ENCODE measurements at places on chromosomes 16 and 17.

- no peak for DNase-seq
Observed at GRCh38 chr16:57307365-57307764, 22.9 kb upstream of the PLLP start.

- no peak for DNase-seq
Observed at GRCh38 chr16:63629272-63629671, 1492.6 kb downstream of the CDH11 start.

DNA sequence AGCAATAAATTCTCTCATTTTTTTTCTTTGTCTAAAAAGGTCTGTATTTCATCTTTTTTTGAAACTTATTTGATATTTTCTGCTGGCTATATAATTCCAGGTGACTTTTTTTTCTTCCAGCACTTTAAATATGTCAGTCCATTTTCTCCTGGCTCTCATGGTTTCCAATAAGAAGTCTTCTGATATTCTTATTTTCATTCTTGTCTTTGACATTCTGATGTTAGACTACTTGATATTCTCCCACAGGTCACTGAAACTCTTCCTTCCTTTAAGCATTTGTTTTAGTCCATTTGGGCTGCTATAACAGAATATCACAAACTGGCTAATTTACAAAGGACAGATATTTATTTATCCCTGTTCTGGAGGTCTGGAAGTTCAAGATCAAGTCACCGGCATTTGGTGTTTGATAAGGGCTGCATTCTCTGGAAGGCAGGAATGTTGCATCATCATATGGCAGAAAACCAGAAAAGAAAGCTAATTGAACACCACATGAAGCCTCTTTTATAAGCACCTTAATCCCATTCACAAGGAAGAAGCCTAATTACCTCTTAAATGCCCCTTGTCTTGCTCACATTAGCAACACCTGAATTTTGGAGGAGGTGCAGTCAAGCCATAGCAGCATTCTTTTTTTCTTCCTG is 242.1 kb upstream of the TNRC6C start:
- DNase-seq = no peak

DNA sequence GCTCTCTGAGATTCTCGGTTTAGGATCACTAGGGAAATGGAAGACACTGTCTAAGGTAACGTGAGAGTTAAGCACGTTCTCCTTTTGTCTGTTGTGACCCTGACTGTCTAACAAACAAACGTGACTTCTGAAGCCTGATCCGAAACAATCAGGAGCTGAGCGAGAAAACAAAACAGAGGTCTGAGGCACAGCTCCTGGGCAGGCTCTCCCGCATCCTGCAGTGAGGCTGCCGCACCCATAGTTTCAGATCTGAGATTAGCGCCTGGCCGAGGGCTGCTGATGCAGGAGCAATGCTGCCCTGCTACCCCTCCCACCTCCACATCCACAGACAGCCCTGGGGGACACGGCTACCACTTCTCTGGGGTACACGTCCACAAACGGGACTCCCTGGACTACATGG is 46.7 kb downstream of the RNF157 start:
- peak; percentile 60 for DNase-seq

DNA sequence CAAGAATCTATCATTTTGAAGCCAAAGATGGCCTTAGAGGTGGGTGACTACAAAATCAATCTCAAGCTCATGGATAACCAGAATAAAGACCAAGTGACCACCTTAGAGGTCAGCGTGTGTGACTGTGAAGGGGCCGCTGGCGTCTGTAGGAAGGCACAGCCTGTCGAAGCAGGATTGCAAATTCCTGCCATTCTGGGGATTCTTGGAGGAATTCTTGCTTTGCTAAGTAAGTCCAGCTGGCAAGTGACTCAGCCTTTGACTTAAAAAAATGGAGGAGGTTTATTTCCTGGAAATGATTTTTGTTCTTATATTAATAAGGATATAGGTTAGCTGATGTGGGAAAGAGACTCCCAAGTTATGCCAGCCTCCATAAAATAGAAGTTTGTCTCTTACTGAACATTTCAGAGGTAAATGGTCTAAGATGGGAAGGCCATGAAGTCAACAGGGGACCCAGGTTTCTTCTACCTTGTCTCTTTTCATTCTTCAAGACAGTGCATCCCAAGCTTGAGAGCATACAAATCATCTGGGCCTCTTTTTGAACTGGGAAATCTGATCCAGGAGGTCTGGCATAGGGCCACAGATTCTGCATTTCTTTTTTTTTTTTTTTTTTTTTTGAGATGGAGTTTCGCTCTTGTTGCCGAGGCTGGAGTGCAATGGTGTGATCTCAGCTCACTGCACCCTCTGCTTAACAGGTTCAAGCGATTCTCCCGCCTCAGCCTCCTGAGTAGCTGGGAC is 19.8 kb upstream of the TANGO6 start:
- no peak for DNase-seq

DNA sequence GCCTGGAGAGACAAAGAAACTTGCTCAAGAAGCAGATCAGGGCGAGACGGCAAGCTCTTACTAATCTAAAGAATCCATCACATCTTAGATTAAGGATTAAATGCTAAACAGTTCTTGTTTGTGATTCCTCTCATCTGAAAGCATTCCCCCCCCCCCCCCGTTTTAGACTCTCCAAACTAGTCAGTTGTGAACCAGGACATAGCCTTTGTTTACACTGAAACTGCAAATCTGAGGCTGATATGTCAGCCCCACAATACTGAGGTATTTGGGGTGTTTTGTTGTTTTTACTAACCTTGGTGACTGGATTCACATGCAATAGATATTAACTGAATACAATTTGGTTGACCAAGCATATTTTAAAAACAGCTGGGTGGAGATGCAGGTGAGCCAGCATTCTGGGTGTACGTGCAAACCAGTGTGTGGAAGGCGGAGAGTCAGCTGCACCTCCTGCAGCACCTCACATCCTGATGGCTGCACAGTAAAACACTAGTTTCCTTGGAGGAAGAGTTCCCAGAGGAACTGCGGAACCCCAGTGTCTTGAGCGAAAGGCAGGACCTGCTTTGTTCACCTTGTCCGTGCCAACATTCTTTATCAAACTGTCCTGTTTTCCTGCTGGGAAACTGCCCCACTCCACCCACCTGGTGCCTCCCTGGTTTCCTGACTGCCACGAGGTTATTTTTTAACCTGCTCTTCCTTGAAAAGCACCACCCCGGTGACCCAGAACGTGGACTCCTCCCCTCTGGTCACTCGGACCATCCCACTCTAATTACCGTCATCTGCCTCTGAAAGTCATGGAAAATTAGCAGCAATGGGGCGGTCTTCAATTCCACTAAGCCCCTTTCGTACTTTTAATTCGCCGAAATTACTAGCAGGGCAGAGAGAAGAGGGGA is 1.2 kb upstream of the YPEL2 start:
- peak; percentile 25 for DNase-seq

DNA sequence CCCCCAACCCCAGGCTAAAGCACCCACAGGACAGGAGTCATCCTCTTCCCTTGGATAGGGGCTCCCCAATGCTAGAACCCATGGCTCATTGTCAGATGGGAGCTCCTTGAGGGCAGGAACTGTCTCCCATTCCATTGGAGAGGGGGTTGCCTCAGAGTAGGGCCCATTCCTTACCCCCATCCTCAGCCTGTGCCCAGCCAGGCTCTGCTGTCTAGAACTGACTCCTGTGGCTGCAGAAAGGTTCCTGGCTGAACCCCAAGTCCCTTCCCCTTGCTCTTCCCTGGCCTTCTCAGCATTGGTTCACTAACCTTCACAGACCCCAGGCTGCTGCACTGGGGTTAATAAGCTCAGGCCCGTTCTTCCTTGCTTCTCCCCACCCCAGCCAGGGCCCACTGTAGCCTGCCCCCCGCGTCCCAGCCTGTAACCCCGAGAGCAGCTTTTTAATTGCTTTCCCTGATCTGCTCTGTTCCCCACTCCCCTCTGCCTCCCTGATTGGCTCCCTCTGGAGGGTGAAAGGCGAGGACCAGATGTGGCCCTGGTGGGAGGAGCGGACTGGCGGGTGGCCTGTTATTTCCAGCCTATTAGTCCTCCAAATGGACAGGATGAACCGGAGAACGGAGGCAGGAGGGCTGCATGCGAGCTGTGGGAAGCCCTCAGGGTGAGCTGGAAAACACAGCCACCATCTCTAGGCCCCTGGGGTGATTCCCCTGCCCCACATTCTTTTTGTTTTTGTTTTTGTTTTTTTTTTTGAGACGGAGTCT is 6.0 kb upstream of the GFAP start:
- no peak for DNase-seq

- DNase-seq = no peak
Observed at GRCh38 chr17:29709866-29710519, 87.3 kb upstream of the CORO6 start.

DNA sequence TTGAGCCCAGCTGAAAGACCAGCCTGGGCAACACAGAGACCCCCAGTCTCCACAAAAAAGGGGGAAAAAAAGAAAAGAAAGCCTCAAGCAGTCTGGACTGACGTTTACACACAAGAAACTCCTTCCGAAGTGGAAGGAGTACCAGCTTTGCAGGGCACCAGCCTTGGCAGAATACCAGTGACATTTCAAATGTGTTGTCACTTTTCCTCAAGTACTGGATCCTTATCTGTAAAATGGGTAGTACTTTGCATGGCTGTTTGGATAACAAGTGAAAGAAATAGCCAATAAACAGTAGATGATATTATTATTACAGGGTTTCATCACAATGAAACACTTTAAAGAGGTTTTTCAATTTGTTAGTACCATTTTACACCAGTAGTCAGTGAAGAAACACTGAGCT is 14.2 kb downstream of the YWHAE start:
- no peak for DNase-seq

DNA sequence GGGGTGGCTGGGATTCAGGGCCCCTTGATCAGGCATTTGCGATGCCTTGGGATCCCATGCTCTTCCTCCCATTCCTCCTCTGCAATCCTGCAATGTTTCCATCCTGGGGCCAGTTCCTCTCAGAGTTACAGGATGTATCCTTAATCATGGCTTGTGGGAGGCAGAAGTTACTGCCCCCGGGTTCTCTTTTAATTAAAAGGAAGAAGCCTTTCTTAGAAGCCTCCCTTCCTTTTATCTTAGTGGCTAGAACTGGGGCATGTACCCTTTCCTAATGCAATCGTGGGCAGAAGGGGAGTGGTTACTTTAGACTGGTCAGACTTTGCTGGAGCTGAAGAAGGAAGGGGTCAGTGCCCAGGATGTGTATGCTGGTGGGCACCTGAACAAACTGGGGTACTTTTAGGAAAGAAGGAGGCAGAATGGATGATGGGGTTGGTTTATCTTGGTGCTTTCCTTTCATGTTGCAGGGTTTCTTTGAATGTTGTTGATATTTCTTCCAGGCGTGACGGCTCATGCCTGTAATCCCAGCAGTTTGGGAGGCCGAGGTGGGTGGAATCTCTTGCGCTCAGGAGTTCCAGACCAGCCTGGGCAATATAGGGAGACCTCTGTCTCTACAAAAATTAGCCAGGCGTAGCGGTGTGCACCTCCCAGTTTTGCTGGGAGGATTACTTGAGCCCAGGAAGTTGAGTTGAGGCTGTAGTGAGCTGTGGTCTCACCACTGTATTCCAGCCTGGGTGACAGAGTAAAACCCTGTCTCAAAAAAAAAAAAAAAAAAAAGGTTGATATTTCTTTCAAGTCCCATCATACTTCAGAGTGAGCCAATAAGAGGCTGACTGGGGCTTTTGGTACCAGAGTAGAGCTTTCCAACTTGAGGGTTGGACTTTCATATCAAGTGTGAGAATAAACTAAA is 13.2 kb upstream of the SPN start:
- DNase-seq = no peak

GRCh38 chr17:77815127-77815905 is 143.2 kb upstream of the TNRC6C start:
- DNase-seq = no peak

DNA sequence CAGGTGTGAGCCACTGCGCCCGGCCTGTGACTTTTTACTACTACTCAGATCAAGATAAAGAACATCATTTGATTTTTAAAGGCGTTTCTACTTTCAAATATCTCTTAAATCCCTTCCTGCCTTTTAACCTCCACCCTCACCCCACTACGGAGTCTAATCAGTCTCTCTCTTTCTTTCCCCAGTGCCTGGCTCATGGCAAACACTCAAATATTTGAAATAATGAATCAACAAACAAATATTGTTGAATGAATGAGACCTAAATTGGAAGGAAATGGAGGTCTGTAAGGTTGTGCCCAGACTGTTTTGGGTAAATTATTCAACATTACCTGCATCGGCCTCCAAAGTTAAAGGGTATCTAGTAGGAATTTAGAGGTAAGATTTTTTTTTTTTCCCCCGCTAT is 14.7 kb downstream of the COPZ2 start:
- no peak for DNase-seq

DNA sequence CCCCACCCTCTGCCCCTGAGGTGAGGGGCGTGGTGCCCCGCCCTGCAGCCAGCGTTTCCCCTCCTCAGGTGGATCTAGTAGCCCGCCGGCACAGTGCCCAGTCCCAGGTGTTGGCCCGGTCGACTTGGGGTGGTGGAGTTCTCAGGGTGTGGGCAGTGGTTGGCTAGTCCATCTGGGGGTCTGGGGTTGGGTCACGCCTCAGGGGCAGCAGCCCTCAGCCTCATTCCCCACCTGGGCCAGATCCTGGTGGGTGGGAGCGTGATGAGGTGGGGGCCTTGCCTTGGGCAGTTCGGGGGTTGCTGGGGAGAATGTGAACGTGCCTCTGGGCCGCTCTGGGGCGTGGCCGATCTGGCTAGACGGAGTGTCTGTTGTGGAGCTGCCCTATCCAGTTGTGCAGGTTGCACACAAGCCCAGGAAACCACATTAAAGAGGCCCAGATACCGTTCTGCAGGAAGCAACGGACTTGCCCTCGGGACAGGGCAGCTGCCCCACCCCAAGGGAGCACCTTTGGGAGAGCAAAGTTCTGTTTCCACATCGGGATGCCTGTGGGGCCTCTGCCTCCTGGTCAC is 32.0 kb downstream of the GSE1 start:
- no peak for DNase-seq

GRCh38 chr17:48006936-48007709 is 30.5 kb downstream of the COPZ2 start:
- no peak for DNase-seq

DNA sequence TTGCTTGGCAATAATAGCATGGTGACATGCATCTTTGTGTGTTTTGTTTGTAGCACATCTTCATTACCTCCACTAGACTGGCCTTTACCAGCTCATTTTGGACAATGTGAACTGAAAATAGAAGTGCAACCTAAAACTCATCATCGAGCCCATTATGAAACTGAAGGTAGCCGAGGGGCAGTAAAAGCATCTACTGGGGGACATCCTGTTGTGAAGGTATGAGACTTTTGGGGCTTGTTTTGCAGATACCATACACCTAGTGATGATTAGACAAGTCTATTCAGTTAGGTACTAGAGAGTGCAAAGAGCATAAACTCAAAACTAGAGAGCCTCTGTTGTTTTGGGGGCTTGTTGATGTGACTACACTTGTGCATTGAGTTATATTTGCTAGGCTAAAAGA is 41.2 kb downstream of the NFATC3 start:
- DNase-seq = no peak

GRCh38 chr16:4489030-4489429 is 12.8 kb downstream of the HMOX2 start:
- no peak for DNase-seq

- DNase-seq = no peak
Observed at GRCh38 chr17:62614142-62614541, 13.3 kb upstream of the MRC2 start.

All from activated CD4-positive, alpha-beta T cell treated with anti-CD3 and anti-CD28 coated beads, Interleukin-2, amount 50 U/mL, for 16 hours (primary cell).